ENCODE measurements at places on chromosomes 7 and 10.
A peak's percentile ranks its signal among the peaks of the same experiment; 100 is the strongest.

- no peak for DNase-seq
These were observed 34.6 kb upstream of the GLCCI1 start for GRCh38 chr7:7933915-7934526.

DNA sequence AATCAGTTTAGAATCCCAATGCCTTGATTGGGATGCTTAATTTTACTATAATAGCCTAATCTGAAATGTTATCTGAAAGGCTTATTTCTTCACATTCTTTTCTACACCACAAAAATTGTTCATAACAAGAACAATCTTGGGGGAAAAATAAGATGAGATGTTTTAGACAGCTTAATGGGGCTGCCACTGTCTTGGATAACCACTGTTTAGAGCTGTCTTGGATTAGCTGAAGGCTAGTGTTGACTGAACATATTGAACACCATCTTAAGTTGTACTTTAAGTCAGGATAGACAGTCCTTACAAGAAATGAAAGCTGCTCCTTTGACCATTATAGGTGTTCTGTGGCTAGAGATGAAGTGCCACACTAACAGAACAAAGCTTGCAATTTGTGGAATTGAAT is 501.3 kb downstream of the GFRA1 start:
- no peak for DNase-seq

DNA sequence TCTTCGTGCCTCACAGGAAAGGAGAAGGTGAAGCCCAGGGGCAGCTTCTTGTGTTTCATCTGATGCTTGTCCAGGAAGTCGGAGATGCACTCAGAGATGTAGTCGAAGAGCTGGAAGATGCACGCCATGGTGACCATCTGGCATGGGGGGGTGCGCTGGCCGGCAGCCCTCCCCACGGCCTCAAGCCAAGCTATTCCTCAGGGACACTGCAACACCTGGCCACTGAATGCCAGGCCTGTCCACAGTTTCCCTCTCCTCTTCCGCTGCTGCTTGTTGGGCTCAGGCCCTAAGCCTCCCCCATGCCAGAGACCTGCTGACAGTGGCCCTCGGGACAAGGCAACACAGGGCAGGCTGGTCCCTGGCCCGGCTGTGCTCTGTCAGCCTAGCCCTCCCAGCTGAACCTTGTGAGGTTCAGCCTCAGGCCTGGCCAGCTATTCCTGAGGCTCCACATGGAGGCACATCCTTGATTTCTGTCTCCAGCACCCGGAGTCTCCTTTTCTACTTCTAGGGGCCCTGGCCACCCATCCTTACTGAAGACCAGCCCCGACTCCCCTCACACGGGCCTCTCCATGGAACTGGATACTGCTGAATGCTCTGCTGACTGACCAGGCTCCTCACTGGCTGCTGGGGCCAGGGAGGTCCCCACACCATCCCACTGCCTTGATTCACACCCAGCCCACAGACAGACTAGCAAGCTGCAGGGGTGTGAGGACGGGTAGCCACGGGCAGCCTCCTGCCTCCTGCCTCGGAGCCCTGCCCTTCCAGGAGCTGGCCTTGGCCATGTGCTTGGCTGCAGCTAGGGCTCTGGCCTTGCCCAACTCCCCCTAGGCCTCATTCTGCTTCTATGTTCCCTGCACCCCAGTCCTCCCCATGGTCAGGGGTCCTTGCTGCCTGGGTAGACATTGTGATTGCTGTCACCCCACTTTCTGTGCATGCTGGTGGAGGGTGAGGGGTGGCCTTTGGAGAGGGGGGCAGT is 10.1 kb upstream of the MYL7 start:
- DNase-seq: no peak

- no peak for DNase-seq
These were observed 691.3 kb downstream of the KCNMA1 start for GRCh38 chr10:76946270-76946669.

GRCh38 chr7:36192053-36192824 is 39.2 kb downstream of the EEPD1 start:
- DNase-seq: no peak

- no peak for DNase-seq
These were observed 152.5 kb downstream of the SEMA3A start for GRCh38 chr7:84042110-84042539.

- peak; percentile 0 for DNase-seq
These were observed 2.8 kb downstream of the MCU start for GRCh38 chr10:72694476-72695369.

- no peak for DNase-seq
These were observed 27.0 kb downstream of the PDLIM1 start for GRCh38 chr10:95263864-95264226.

DNA sequence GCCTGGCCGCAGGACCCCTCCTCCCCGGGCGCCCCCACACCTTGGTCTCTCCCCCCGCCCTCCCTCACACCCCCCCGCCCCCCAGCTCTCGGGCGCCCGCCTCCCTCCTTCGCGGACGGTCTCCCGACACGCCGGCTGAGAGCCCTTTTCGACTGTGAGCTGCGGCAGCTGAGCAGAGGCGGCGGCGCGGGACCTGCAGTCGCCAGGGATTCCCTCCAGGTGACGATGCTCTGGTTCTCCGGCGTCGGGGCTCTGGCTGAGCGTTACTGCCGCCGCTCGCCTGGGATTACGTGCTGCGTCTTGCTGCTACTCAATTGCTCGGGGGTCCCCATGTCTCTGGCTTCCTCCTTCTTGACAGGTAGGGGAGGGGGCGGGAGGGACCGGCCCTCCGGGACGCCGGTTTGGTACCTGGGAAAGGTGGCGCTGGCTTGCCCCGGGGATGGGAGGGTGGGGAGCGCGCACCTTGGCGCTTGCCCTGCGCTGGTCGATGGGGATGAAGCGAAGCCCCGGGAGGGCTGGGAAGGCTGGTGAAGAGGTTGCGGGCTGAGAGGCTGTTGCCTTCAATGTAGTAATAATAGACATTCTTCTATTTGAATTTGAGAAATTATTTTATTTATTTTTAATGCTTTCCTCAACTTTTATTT is at the start of gene BMPER:
BMPER (plus strand) TSS at position 151 of the 644 bp plus-strand sequence; CDS start at position 226, 75 bp downstream.
- DNase-seq: peak; percentile 80

GRCh38 chr7:145088111-145088745 is 252.4 kb upstream of the TPK1 start:
- DNase-seq: no peak

- DNase-seq: no peak
These were observed 347.0 kb downstream of the GPAM start for GRCh38 chr10:111836571-111836970.

- DNase-seq: no peak
These were observed 520 bp upstream of the MICU1 start for GRCh38 chr10:72626444-72626754.
